ENCODE measurements at places on chromosomes 3 and 15. TPM values are rescaled to one million over a fixed set of nuclear protein-coding genes. Genes with fewer than 3 reads are reported as not detected.

- H3K36me3 ChIP-seq = no peaks in the 10 kb centered on the region
- H3K27ac ChIP-seq = no peak overlapping the region
- H3K4me1 ChIP-seq = peaks cover 22% of the 10 kb centered on the region
- H3K4me3 ChIP-seq = no peak overlapping the region
- H3K27me3 ChIP-seq = no peaks in the 10 kb centered on the region
Measured at GRCh38 chr3:161413127-161413854, 42.0 kb upstream of the SPTSSB start.

DNA sequence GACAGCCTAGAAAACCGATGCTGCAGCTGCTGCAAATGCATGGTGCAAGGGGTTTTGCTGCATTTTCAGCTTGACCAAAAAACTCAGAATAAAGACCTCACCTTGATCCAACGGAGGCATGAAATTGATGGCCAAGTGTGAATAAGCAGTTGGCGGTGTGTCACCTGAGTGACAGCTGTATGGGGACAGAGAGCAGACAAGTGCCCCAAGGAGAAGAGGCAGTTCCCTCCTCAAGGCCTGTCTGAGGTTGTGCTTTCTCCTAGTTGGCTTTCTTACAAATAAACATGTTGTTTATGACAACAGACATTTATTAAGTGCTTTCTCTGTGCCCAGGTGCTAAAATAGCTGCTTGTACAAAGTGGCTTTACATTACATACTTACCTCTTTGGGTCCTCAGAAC is 10.3 kb downstream of the PGPEP1L start:
- no peaks in the 10 kb centered on the region for H3K27me3 ChIP-seq
- no peak overlapping the region for H3K27ac ChIP-seq
- H3K36me3 ChIP-seq = no peaks in the 10 kb centered on the region
- no peak overlapping the region for H3K4me3 ChIP-seq

DNA sequence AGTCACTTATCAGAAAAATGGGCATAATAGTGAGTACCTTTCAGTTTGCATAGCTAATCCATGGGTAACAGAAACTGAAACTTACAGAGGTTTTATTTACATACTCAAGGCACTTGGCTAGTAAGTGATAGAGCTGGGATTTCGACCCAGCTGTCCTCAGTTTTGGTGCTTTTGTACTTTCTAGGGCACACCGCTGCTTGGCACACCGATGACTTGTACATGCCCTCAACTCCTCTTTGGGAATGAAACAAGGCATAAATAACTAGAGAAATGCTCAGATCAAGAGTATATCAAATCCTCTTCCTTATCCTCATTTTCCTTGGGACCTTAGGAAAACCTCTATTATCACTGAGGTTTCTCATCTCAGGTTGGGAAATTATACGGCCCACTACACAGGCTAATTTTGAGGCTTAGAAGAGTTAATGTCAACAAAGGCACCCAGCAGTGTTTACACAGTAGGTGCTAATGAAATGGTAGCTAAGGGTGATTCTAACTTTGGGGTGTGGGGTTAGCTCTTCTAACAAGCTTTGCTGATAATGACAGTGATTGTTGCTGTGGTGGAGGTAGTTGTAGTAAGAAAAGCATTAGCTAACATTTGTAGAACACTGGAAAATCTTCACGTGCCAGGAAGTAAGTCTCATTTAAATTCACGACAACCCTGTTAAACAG is 20.3 kb upstream of the DGKG start:
- H3K4me3 ChIP-seq = no peak overlapping the region
- DNase-seq = no peak
- H3K36me3 ChIP-seq = no peaks in the 10 kb centered on the region
- peak overlapping the region; percentile 76 for H3K27ac ChIP-seq
- H3K4me1 ChIP-seq = no peaks in the 10 kb centered on the region

GRCh38 chr3:134312072-134312872 is 61.6 kb upstream of the RYK start:
- H3K36me3 ChIP-seq = no peaks in the 10 kb centered on the region
- H3K27me3 ChIP-seq = no peaks in the 10 kb centered on the region

DNA sequence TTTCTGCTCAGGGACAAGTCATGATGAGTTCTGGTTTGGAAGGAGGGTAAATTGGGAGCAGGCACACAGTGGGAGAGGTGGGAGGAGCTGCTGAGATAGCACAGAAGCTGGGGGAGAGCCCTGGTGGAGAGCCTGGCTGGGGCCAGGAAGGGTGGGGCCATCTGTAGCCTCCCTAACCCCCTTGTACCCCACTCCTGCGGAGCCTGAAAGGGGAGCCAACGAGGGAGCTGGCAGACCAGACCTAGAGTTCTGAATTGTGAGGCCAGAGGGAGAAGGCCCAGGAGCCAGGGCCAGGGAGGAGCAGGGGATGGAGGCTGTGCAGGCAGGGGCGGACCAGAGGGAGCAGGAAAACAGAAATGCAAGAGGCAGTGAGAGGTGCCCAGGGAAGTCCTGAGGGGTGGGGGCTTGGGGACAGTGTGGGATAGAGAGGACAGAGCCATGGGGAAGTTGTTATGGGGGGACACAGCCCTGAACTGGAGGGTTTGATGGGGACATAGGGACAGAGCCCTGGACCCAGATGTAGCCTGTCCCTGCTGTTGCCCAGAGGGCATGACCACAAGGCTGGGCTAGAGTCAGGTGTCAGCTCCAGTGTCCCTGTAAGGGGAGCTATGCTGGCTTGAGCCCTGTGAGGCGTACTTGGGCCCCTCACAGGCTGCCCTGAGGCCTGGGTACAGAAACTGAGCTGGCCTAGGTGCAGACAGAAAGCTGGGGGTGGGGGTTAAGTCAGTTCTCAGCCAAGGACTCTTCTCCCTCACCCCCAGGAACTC is 1.2 kb downstream of the TMIE start:
- no peaks in the 10 kb centered on the region for H3K27me3 ChIP-seq
- no peak for DNase-seq
- no peaks in the 10 kb centered on the region for H3K4me1 ChIP-seq
- no peak overlapping the region for H3K27ac ChIP-seq
- H3K36me3 ChIP-seq = no peaks in the 10 kb centered on the region
- H3K4me3 ChIP-seq = no peak overlapping the region

- H3K27ac ChIP-seq = no peak overlapping the region
- no peaks in the 10 kb centered on the region for H3K4me1 ChIP-seq
- no peak overlapping the region for H3K4me3 ChIP-seq
- no peak for DNase-seq
Measured at GRCh38 chr3:126413693-126414080, 19.0 kb downstream of the CFAP100 start.

GRCh38 chr15:59591356-59591755 is 20.2 kb upstream of the GCNT3 start:
- no peak overlapping the region for H3K4me3 ChIP-seq
- peaks cover 10% of the 10 kb centered on the region for H3K4me1 ChIP-seq

- DNase-seq = no peak
- H3K4me3 ChIP-seq = no peak overlapping the region
- no peaks in the 10 kb centered on the region for H3K27me3 ChIP-seq
Measured at GRCh38 chr3:86418861-86419260, 572.1 kb downstream of the VGLL3 start.

- H3K36me3 ChIP-seq = no peaks in the 10 kb centered on the region
- H3K4me1 ChIP-seq = peaks cover 6% of the 10 kb centered on the region
- no peak for DNase-seq
Measured at GRCh38 chr3:43950775-43951174, 260.0 kb downstream of the ABHD5 start.

The PLCD1 gene
- 15.5 TPM for total RNA-seq

Measured in right atrium auricular region (tissue), 2 donors.